Right hindlimb (tissue), 1 donor: ENCODE measurements at places on chromosomes 2 and 18.

DNA sequence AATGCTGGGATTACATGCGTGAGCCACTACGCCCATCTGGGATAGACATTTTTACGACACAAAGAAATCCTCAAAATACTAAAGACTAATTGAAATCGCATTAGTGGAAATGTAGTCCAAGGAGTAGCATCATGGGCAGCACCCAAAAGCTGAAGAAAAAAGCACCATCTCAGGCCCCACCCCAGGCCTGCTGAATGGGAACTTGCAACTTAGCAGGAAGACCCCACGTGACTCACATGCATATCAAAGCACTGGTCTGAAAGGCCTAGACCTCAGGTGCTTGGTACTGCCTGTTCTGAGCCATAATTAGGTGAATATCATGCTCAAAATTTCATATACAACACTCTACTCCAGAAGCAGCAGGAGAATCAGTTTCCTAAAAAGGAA is 28.9 kb downstream of the SPRED2 start:
- no peak for DNase-seq

DNA sequence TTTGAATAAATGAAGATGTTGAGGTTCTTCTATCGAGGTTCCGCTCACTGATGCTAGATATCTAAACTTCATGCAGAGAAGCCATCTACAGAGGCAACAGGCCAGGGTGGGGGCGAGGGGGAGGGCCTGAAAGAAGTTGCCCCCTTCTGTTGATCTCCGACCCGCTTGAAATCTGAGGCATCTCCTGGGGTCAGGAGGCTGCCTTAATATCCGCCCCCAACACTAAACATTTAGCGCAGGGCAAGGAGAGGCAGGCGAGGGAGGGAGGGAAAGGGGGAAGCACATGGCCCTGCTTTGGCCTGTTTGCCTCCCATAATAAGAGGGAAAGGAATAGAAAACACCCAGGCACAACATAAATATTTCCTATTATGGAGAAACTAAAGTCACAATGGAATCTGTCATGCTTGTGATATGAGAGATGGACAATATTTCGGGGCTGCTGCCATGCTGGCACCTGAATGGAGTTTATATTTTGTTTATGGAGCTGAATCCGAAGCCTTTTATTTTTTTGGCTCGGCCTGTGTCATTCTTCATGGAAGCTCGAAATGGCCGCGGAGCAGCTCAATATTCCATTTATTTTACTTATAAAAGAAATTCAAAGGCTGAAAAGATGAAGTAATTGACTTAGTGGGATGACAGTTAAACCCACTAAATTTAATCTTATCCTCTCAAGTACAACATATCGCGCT is 221.1 kb downstream of the INSIG2 start:
- peak; percentile 30 for DNase-seq

GRCh38 chr2:241009191-241009590 is 10.8 kb downstream of the SNED1 start:
- DNase-seq = peak; percentile 16

GRCh38 chr18:69686861-69687260 is 260.8 kb downstream of the CD226 start:
- no peak for DNase-seq

DNA sequence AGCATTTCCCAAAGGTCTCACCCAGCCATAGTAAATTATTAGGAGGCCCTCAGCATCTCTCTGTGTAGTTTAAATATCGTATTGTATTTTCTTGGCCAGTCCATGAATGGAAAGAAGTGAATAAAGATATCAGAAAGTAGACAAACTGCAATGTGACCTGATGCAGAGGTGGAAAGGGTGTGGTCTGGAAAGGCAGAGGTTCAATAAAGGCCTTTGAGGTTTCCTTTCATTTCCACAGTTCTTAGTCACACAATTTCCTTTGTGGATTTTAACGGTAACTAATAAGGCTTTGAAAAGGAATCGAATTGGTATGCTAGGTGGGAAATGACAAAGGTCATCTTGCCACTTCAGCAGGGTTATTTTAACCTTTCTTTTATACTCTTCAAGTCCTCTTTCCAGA is 20.1 kb upstream of the WIPF1 start:
- no peak for DNase-seq

DNA sequence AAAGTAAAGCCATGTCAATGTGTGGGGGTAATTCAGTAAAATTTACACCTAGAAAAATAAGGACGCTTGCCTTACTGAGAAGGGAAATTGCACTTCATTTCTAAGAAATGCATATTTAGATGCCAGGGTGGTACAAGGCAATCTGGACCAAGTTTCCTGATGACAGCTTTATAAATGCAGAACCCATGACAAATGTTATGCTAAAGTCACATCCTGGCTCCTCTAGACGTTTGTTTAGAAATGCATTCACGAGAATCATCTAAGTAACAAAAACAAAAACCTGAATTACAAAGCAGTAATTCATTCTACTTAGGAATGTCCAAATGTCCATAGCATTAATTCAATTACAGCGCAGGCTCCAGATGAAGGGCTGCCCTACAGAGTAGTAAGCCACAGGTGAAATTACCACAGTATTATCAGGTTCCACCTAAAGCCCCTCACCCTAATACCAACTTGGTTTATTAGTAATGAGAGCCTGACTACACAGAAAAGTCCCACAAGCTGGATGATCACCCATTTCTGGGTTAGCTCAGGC is 49.8 kb downstream of the REV1 start:
- no peak for DNase-seq

GRCh38 chr2:101310834-101311695 is 2.6 kb upstream of the RNF149 start:
- DNase-seq = no peak
